Naive thymus-derived CD4-positive, alpha-beta T cell (primary cell): ENCODE measurements at places on chromosomes 16 and 17. TPM values are rescaled to one million over a fixed set of nuclear protein-coding genes. Genes with fewer than 3 reads are reported as not detected.

DNA sequence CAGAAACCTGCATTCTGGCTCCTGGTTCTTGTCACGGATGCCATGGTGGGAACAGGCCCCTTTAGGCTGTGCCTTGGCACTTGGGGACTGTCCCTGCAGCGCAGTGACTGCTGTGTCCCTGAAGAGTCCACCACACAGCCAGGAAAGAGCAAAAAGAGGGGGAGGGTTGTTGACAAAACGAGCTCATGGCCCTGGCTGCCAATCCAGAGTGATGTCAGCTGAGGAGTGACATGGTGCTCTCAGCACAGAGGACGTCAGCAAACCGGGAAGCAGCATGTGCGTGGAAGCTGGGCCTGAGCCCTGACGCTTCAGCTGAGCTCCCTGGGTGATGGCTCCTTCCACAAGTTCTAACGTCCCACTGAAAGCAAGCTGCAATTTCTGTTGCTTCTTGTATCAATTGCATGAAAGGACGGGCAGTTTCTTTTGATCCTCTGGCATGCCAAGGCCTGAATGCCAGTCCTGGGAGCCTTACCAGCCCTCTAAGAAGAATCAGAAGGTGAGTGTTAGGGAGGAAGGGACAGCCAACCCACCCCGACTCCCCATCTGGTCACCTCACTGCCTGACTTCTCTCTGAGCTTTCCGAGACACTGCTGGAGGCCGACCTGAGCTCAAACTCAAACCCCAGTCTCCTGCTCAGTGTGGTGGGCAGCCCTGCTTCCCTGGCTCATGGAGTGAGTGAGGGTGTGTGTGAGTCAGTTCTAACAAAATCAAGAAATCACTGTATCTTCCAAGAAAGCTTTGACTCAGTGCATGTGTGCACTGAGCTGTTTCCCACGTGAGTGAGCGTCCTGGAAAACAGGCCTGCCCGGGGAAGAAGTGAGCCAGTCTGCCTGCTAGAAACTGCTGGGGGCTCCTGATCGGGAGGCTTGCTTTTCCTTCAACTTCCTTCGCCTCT is 14.7 kb upstream of the WNT3 start:
- no peak overlapping the region for H3K27ac ChIP-seq
- H3K36me3 ChIP-seq = no peaks in the 10 kb centered on the region
- H3K4me3 ChIP-seq = no peak overlapping the region
- no peaks in the 10 kb centered on the region for H3K27me3 ChIP-seq
- no peak for DNase-seq

DNA sequence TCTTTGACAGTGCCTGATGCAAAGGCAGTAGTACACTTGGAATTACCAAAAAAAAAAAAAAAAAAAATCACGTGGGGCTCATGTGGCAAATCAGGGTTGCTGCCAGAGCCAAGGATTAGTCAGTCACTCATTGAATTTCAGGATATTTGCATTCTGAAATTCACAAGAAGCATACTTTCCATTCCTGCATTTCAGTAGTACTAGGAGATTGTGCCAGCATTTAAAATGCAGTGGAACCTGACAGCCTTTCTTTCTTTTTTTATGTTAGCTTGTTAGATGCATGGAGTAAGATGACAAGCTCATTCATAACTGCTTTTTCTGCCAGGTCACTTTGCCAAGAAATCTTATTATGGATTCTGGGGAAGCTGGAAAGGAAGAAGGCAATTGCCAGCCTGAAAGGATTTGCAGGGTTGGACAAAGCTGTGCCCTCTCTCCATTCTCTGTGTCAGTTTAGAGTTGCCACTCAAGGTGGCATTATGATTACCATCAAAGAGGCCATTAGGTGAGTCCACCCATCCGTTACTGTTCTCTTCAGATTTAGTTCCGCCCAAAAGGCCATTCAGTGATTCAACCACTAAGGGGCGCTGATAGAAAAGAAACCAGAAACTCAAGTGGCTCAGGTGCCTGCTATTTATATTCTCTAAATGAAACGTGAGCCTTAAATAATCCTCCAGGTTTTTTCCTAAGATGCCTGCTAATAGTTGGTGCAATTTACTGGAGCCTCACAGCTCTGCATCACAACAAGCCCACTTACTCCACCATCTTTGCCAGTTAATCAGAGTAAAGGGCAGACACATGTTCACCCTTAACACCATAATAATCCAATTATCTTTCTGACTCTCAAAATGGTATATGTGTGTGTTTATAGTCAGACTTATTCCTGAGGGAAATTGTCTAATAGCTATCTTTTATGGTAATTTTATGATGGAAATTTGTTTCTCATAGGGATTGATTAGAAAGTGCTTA is 59.0 kb downstream of the TANGO6 start:
- no peak overlapping the region for H3K4me3 ChIP-seq
- H3K27ac ChIP-seq = no peak overlapping the region
- no peak for DNase-seq
- H3K27me3 ChIP-seq = no peaks in the 10 kb centered on the region

DNA sequence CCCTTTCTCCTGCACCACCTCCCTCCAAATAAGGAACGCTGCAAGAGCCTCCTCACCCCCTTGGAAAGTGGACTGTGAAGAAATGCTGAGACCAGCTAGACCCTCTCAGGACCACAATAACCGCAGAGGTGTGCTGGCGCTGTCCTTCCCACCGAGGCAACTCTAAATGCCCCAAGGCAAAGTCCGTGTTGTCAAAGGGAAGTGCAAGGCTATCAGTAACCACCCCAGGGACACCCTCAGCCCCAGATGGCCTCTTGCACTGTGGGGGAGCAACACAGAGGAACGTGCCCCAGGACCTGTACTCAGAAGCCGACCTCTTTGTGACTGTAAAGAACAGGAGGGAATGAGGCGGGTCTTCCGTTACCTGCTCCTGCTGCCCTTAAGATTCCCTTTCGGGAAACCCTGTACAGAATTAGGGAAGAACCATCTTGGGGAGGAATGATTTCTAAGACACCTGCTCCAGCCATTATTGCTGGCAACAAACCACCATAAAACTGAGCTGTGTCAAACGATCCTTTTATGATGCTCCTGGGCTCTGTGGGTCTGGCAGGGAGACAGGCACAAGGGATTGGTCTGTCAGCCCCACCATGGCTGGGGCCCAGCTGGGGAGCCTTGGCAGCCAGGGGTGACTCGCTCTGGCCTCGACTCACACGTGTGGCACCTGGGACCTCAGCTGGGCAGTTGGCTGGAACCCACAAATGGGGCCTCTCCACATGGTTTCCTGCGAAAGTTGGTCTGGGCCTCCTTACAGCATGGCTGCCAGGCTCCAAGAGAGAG is 14.6 kb upstream of the MED9 start:
- no peaks in the 10 kb centered on the region for H3K4me1 ChIP-seq
- no peak for DNase-seq
- no peak overlapping the region for H3K27ac ChIP-seq
- no peaks in the 10 kb centered on the region for H3K36me3 ChIP-seq

ZP2 gene
- polyA plus RNA-seq = not detected

RNF112 gene
- 0.15 TPM for polyA plus RNA-seq

- no peaks in the 10 kb centered on the region for H3K4me1 ChIP-seq
- H3K27ac ChIP-seq = no peak overlapping the region
- no peak for DNase-seq
Measured at GRCh38 chr16:72798264-72798663, 249.7 kb downstream of the ZFHX3 start.

GRCh38 chr16:2904100-2904921 is 7.4 kb upstream of the FLYWCH1 start:
- peak overlapping the region; percentile 70 for H3K4me3 ChIP-seq
- H3K36me3 ChIP-seq = no peaks in the 10 kb centered on the region
- peak; percentile 71 for DNase-seq

- no peak overlapping the region for H3K4me3 ChIP-seq
- no peak for DNase-seq
- no peak overlapping the region for H3K27ac ChIP-seq
Measured at GRCh38 chr16:59148056-59148768, 414.1 kb upstream of the GOT2 start.

RUNDC3A gene
- polyA plus RNA-seq = not detected

PPY gene
- polyA plus RNA-seq = not detected

KREMEN2 gene
- polyA plus RNA-seq = not detected

SMG6 gene
- 8.6 TPM for polyA plus RNA-seq

GRCh38 chr17:66522591-66523272 is 220.3 kb downstream of the PRKCA start:
- no peaks in the 10 kb centered on the region for H3K27me3 ChIP-seq
- peaks cover 6% of the 10 kb centered on the region for H3K4me1 ChIP-seq
- no peak for DNase-seq
- H3K27ac ChIP-seq = no peak overlapping the region

SRCIN1 gene
- polyA plus RNA-seq = not detected

SLFN14 gene
- polyA plus RNA-seq = not detected

DNA sequence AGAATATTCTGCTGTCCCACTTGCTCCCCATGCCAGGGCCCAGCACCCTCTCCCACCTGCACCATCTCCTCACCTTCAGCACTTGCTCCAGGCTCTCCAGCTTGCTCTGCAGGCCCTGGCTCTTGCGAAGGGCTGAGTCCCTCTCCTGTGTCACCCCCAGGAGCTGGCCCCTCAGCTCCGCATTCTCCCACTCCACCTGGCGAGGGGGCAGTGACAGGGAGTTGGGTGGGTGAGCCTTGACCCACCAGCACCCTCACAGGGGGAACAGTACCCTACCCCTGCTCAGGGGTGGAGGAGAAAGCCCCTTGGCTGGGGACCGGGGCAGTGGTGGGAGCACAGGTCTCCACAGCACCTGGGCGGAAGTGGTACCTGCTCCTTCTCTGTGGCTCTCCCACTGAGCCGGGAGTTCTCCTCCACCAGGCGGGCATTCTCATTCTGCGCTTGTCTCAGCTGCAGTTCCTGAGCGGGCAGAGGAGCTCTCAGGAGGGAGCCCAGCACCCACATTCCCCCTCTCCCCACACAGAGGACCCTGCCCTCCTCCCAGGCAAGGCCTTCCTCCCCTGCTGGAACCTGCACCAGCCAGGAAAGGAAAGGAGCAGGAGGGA is 5.9 kb downstream of the TSPOAP1 start:
- no peak overlapping the region for H3K4me3 ChIP-seq
- no peak for DNase-seq
- H3K27ac ChIP-seq = no peak overlapping the region

- H3K4me1 ChIP-seq = peaks cover 11% of the 10 kb centered on the region
- H3K27me3 ChIP-seq = peaks cover 10% of the 10 kb centered on the region
- DNase-seq = peak; percentile 30
- peak within 1 kb of the TSS; percentile 50 for H3K4me3 ChIP-seq
Measured at GRCh38 chr17:38605841-38606645, at the start of gene SRCIN1. Gene SRCIN1 (minus strand): TSS chr17:38605952. CDS start chr17:38605705, 247 bp downstream.

CDRT4 gene
- 0.45 TPM for polyA plus RNA-seq

DNA sequence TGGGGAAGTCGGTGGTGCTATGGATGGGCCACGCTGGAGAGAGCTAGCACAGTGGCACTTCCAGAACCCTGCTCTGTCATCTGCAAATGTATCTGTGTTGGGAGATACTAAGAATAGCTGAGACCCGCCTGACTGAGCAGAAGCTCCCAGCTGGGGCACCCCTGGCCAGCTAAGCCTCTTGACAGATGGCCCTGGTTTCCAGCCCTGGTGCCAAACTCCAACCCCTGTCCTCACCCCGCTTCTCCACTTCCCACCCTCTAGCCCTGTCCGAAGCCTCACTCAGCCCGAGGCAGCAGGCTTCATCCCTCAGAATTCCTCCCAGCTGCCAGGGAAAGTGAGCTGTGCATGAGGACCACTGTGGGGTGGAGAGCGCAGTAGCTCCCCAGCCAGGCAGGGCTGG is 124.4 kb downstream of the CCDC144A start:
- no peak overlapping the region for H3K4me3 ChIP-seq
- no peaks in the 10 kb centered on the region for H3K36me3 ChIP-seq
- H3K27ac ChIP-seq = no peak overlapping the region
- no peak for DNase-seq

SDR42E1 gene
- polyA plus RNA-seq = 4.6 TPM

GRCh38 chr17:81807839-81808238 is 3.9 kb downstream of the GCGR start:
- H3K27me3 ChIP-seq = no peaks in the 10 kb centered on the region
- DNase-seq = no peak
- H3K36me3 ChIP-seq = no peaks in the 10 kb centered on the region
- no peak overlapping the region for H3K4me3 ChIP-seq
- H3K27ac ChIP-seq = no peak overlapping the region

GRCh38 chr17:82782657-82783207 is 30.9 kb downstream of the TBCD start:
- DNase-seq = no peak
- no peak overlapping the region for H3K27ac ChIP-seq
- H3K4me3 ChIP-seq = no peak overlapping the region
- peaks cover 27% of the 10 kb centered on the region for H3K36me3 ChIP-seq
- H3K4me1 ChIP-seq = no peaks in the 10 kb centered on the region

DNA sequence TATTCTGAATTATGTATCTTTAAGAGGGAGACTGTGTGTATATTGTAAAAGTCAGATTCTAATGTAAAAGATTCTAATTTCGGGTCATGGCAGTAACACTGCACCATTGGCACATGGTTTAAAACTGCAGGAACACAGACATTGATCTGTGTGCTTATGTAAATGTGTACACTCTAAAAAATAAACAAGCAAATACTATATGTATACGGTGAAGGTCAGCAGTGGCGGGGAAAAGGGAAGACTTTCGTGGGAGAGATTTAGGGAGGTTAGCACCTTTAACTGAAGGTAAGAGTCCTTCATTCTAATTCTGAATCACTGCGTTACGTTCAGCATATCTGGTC is 157.8 kb upstream of the FAM20A start:
- no peaks in the 10 kb centered on the region for H3K27me3 ChIP-seq
- H3K4me1 ChIP-seq = no peaks in the 10 kb centered on the region
- H3K4me3 ChIP-seq = no peak overlapping the region
- H3K36me3 ChIP-seq = no peaks in the 10 kb centered on the region
- H3K27ac ChIP-seq = no peak overlapping the region
- no peak for DNase-seq

DNA sequence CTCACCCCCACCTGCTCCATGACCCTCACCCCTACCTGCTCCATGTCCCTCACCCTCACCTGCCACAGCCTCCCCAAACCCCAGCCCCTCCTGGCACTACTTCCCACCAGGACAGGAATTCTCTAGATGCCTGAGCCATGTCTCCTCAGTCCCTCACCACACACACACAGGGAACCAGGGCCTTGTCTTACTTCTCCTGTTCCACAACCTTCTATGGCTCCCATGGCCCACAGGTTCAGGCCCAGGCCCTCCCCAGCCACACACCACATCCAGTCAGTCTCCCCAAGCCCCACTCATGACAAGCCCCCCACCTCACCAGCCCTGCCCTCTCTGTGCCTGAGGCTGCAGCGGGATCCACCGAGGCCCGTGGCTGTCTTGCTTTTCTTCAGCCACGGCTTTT is 3.1 kb upstream of the UBE2I start:
- H3K4me1 ChIP-seq = peaks cover 20% of the 10 kb centered on the region
- H3K27ac ChIP-seq = peak overlapping the region; percentile 3
